Gastroesophageal sphincter (tissue), 4 donors: ENCODE measurements at places on chromosomes 3 and 15. TPM values are rescaled to one million over a fixed set of nuclear protein-coding genes. Genes with fewer than 3 reads are reported as not detected.

DNA sequence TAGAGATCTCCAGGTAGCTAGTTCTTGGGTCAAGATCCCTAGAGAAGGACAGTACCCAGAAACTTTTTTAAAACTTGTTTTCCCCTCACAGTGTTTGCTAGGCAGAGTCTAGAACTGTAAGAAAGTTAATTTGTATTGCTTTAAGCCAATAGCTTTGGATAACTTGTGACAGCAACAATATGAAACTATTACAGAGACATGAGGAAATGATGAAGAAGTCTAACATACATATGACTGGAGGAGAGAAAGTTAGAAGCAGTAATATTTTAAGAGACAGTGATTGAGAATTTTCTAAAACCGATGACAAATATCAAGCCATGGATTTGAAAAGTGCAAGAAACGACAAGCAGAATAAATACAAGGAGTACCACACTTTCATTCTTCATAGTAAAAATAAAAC, 10.0 kb downstream of the HMG20A start:
- no peak for ATAC-seq

DNA sequence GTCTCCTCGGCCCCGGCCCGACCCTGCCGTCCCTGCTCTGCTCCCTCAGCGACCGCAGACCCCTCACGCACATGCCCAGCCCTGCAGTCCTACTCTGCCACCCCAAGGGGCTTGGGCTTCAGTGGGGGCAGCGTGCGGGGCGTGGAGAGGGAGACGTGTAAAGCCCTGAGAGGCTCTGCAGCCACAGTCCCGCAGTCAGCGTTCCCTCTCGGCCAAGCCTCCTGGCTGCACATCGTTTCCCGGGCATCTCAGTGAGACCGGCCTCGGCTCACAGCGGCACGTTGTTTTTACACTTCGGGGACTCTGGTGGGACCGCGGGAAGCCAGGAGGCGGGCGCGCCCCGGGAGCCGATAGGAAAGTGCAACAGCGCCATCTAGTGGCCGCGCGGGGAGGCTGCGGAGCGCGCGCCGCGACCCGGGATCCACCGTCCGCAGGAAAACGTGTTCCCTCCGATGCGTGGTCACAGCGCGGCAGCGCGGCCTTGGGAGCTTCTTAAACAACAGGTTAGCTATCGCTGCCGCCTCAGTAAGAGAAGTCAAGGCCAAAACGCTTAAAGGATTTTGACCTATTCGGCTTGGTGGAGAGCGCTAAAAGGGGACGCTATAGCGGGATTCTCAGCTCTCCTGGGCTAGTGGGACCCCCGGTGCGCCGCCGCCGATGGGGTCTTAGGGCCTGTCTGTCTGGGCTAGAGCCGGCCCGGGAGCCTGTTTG, 226.8 kb upstream of the IGF1R start:
- peak; percentile 83 for ATAC-seq

- ATAC-seq: no peak
Measured at GRCh38 chr3:123760817-123761216, 123.3 kb downstream of the MYLK start.

- ATAC-seq: no peak
Measured at GRCh38 chr3:55607844-55608243, 120.7 kb upstream of the WNT5A start.

DNA sequence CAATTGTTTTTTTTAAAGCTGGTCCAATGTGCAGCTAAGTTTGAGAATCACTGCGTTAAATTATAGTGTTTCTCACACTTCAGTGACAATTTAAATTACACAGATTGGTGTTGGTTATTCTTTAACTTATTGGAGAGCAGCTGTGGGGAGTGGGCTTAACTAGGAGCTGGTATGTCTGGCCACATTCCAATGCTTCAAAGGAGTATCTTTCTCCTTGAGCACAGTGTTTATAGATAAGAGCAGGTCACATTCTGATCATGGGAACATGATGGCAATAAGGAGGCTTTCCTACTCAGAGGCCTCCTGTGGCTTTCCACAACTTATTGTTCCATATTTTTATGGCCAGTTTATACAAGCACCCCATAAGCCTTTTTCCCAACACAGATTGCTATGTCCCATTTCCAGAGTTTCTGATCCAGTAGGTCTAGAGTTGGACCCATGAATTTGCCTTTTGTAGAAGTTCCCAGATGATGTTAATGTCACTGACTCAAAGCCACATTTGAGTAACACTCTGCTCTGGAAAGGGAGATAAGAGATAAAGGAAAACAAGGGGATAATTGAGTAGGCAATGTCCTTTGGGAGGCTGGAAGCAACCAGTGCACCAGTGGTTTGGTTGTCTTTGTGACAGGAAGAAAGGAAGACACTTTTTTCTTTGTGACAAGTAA, 33.0 kb upstream of the PLSCR4 start:
- ATAC-seq: no peak

GRCh38 chr3:49539659-49540560, 14.4 kb upstream of the BSN start:
- peak; percentile 99 for ATAC-seq

DNA sequence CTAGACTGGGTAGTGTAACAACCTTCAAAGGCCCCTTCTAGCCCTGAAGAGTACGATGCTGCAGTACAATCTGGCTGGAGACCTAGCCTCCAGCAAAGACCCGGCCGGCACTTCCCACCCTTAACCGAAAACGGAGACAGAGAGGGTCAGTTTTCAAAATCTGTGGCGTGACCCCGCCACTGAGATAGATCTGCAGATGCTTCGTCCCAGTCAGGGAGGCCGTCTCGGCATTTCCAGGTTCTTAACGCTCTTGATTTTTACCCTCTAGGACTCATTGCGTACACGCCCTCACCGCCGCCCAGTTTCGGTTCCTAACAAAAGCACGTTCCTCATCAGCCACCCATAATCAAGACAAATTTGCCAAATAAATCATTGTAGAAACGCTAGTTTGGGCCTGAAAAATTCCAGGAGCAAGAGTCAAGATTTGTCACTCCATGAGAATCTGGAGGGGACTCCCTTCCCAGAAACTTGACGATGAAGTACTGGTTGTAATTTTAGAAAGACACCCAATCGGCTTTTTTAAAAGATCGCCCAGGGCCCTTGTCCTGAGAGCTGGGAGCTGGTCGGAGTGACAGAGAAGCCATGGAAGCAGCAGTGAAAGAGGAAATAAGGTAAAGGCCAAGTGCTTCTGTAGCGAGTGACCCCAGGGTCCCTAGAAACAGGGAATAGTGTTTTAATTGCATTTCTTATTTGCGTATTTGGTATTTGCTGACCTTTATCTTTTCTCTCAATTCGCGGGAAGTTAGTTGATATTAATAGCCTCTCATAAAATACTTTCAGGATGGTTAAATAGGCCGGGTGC, 868 bp upstream of the TMEM87A start:
- peak; percentile 10 for ATAC-seq

- no peak for ATAC-seq
Measured at GRCh38 chr3:99627062-99627826, 11.2 kb upstream of the COL8A1 start.

DNA sequence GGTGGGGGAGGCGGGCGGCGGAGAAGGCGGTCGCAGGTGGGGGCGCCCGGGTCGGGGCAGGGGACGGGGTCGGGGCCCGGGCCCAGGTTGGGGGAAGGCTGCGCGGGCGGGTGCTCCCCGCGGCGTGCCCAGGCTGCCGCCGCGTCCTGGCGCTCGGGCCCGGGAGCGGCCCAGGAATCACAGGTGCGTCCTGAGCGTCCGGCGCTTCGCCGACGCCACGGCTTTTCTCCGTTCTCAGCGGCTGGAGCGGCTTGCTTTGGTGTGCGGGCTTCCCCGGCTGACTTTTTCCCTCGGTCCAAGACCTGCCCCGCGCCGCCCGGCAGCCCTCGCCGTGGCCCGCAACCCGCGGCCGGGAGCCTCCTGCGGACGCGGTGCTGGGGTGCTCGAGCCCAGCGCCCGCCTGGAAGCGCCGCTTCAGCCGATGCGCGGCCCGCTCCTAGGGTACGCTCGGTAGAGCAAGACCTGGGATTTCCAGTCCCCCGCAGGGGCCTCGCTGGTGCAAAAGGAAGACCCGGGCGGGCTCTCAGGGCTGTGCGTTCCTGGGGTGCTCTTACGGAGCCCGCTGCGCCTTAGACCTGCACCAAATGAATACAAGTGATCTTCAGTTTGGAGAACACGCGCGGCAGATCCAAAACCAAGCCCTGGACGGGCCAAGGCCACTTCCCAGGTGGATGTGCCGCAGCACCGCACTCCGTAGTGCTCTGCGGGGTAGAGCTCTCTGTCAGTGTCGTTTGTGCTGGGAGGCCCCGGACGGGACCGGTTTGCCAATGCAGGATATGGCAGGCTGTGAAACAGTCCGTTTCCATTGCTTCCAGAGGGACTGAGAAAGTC, 639 bp downstream of the NIPA1 start:
- ATAC-seq: peak; percentile 28

DNA sequence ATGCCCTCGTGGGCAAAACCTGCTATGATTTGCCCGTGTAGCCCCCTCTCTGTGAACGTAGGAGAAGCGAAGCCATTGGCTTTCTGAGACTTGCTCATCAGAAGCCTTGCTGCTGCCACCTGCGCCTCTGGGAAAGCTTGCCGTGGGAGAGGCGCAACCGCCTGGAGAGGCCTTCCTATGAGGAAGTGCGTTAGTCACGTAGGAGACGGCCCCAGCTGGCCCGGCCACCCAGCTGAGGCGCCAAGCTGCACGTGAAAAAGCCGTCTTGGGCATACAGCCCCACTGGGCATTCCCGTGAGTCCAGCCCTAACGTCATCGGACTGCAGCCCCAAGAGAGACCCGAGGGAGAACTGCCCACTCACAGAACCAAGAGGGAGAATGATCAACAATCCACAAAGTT, 49.1 kb upstream of the TJP1 start:
- ATAC-seq: peak; percentile 40

GRCh38 chr3:192496905-192497587, 230.3 kb downstream of the FGF12 start:
- no peak for ATAC-seq

DNA sequence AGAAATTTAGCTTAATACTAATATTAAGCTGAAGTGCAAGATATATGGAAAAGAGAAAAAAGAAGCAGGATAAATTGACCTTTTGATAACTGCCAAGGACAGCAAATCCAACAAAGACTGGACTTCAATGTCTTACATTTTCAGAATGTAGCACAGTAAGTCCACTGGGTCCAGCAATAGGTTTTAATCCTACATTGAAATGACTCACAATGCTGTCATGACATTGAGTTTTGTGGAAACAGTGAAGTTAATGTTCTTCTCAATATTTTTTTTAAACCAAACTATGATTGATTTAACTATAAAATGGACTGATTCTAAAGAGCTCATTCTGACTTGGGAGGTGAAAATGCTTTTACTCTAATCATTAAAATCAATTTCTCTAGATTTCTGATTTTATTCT, 166.6 kb upstream of the ZNF717 start:
- no peak for ATAC-seq

DNA sequence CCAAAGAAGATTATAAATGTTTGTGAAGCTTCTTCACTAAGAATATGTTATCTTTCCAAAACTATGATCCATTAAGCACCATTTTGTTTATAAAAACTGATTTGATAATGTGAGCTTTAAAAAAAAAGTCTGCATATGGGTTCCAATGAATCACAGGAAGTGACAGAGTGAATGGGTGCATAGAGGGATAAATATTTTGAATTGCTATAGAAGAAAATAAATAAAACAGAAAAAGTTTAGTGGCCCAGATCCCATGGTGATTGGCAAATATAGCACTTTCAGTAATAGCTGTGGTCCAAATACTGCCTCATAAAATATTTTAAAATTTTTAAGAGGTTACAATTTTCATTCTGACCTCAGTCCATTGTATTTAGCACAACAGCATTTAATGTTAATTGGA, 19.2 kb downstream of the CPA3 start:
- no peak for ATAC-seq

DNA sequence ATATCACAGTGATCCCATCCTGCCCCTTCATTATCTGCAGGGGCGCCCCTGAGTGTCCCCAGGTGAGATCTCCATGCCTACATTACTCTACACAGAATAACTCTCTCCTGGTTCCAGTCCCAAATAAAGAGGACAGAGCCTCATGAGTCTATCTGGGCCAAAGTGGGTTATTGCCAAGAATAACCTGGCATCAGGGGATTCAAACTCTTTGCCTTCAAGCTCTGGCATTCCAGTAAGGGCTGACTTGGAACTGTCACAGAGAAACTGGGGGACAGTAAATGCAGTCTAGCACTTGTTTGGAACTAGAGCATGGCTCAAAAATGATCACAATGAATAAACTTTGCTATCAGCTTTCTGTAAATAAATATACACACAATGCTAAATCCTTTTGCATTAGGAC, 30.3 kb downstream of the GJD2 start:
- ATAC-seq: no peak

DNA sequence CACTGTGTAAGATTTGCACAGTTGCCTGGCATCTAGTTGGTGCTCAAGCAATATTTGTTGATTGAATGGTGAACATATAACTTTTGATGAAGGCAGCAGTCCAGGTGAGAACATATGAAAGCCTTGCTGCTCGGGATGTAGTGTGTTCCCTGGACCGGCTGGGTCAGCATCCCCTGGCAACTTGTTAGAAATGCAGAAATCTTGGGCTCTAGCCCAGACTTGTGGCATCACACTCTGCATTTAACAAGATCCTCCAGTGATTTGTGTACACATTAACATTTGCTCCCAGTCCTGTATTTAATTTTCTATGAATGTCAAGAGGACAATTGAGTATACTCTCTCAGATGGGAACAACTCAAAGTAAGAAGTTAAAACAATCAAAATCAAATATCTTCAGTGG, 69.0 kb upstream of the SAMMSON start:
- no peak for ATAC-seq

GRCh38 chr3:16064642-16065414, 109.7 kb upstream of the GALNT15 start:
- peak; percentile 32 for ATAC-seq

The DISP2 gene
- total RNA-seq: 0.16 TPM

The GOLGA8S gene
- 0.15 TPM for total RNA-seq

The RAD51 gene
- not detected for total RNA-seq

The USP50 gene
- not detected for total RNA-seq

The MGLL gene
- 46.4 TPM for total RNA-seq

The IL20RB gene
- total RNA-seq: 0.81 TPM

The GOLGA8O gene
- 0.15 TPM for total RNA-seq
